ENCODE measurements at places on chromosomes 12 and 14.

DNA sequence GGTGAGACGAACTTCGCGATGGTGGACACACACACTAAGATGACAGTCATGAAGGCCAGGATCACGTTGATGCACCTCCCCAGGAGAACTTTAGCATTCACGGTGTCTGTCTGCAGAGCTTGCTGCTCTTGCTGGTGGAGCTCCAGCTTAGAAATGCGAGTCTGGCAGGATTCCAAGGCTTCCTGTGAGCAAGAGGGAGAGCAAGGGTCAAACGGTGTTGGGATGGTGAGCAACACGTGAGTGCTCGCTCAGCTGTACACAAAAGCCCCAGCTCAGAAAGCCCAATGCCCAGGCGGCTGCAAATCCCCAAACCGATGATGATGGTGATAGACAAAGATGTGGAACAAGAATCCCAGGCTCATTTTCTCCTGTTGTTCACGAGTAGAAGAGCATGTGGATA, 78.8 kb downstream of the TMCC3 start:
- DNase-seq = peak; percentile 61

GRCh38 chr12:49776413-49776812, 35.1 kb downstream of the TMBIM6 start:
- DNase-seq = peak; percentile 81

DNA sequence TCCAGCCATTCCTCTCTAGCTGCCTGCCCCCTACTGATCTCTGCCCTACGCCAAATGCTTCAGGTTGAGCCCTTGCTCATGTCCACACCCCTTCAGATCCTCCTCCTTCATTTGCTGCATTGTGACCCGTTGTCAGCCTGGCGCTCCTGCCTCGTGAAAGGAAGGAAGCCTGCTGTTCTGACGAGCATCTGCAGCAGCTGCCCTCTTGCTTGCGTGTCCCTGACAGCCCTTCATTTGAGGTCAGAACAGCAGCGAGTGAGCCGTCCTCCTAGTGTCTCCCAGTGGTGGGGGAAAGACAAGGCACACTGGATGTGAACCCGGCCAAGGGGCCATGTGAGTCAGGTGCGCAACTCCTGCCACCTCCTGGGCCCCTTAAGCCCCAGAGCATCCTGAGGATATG, 3.0 kb upstream of the PIANP start:
- DNase-seq = no peak

DNA sequence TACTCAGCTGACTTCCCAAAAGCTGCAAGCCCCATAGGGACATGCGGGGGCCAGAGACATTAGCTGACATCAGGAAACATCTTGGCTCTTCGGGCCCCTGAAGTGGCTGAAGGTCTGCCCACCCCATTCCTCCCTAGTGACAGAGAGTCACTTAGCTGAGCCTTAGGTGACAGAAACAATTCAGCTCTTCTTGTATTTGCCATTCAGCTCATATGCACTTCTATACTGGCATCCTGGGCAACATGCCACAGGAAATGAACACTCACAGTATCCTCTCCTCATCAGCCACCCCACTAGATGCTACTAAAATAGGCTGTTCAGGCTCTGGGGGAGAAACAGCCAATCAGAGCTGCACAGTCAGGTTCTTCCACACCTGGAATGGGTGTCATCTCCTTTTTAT, 3.4 kb downstream of the DCTN2 start:
- DNase-seq = no peak

GRCh38 chr12:3684449-3685051, 68.4 kb downstream of the CRACR2A start:
- DNase-seq = peak; percentile 39

DNA sequence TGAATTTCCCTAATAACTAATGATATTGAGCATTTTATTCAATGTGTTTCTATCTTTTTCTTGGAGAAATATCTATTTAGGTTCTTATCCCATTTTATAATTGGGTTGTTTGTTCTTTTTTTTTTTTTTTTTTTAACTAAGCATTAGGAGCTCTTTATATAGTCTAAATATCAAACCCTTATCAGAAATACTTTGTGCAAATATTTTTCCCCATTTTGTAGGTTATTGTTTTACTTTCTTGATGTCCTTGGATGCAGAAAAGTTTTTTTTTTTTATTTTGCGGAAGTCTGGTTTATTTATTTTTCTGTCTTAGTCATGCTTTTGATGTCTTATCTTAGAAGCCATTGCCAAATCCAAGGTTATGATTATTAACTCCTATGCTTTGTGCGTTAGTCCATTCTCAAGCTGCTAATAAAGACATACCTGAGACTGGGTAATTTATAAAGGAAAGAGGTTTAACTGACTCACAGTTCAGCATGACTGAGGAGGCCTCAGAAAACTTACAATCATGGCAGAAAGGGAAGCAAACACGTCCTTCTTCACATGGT, 434.3 kb upstream of the TBX3 start:
- DNase-seq = no peak

Data from left cardiac atrium (tissue), 4 donors.